ENCODE measurements at places on chromosomes 3 and 15.

- no peak for DNase-seq
These were observed 2.7 kb upstream of the DLEC1 start for GRCh38 chr3:38036286-38036685.

DNA sequence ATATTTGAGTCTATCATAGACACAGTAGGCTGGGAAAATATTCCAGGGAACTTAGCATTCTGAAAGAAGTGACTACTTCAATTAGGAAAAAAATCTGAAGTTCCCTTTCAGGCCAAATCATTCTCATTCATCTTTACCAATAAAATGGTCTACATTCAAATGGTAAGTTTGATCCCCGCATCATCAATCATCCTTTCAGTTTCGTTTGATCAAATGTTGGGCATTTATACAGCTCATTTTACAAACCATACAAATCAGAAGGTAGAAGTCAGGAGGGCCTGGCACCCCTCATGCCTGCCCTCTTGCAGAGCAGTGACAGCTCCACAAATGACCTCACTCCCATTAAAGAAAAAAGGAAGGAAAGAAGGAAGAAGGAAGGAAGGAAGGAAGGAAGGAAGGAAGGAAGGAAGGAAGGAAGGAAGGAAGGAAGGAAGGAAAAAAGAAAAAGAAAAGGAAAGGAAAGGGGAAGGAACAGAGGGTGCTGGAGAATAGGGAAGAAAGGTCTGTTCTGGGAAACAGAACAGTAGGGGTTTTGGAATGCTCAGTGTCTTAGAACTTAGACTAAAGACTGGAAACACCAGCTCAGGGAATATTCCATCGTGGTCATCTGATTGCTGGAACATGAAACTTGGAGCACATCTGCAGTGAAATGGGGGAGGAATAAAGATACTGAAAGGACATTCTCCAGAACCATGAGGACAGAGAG, 86.1 kb downstream of the XXYLT1 start:
- DNase-seq = no peak

GRCh38 chr15:81897057-81897677, 148.7 kb downstream of the MEX3B start:
- no peak for DNase-seq

GRCh38 chr3:195094191-195094921, 176.6 kb downstream of the XXYLT1 start:
- no peak for DNase-seq

DNA sequence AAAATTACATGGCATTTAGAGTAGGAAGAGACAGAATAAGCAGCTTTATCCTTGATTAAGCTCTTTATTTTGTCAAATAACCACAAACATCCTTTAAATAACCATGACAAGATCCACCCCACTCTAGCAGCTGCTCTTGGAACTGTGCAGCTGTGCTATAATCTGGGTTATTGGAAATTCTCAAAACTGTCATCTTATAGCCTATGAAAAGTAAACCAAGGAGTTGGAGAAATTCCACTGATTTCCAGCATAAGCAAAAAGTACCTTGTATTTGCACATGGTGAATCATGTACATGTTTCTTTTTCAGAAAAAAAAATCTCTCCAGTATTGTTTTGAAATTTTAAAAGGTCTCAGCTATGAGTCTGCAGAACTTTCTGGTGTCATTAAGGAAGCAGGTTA, 88.8 kb upstream of the ABI3BP start:
- no peak for DNase-seq

Measured in left renal pelvis (tissue), 4 donors.